ENCODE measurements at places on chromosomes 1 and 21.

DNA sequence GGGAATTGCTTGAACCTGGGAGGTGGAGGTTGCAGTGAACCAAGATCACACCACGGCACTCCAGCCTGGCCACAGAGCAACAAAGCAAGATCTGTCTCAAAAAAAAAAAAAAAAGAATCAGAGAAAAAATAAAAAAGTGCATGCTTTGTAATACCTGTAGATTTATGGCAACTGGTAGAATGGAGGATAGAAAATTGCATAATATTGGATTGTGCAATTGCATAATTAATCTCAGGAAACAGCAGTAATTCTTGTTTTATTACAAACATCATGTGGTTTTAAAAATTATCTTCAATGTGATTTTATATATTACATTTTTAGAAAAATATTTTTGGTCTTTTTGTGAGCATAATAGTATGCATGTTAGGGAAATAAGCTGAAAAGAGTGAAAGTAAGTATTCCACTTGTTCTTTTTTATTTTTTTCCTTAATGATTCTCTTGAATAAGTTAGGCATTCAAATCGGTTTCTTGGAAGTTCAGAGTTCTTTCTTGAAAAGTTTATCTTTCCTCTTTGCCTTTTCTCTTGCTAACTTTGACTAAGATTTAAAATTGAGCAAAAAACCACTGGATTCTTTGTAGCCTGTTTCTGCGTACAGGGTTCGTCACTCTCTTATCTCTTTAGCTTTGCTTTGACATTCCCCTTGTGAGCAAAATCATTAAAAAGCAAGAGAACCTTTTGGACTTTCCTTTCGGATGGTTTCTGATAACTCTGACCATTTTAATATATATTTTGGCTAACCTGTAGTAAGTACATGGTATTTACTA lies 127.5 kb upstream of the ADAMTS5 start:
- no peak for DNase-seq

DNA sequence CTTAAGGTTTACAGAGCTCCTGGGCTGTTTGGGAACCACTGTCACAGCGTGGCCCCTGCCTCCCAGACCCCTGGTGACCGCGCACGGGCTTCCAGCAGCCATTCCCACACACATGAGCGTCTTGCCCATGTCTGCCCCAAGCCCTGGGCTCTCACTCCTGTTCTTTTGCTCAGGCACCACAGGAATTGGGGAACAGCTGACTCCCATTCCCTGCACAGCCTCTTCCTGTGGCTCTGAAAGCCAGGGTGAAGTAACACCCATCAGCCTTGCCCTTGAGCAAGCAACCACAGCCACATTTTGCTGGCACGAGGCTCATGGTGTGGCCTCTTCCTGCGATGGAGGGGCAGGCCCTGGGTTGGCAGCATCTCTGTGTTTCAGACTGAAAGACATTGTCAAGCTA lies 14.3 kb upstream of the GPR157 start:
- no peak for DNase-seq

DNA sequence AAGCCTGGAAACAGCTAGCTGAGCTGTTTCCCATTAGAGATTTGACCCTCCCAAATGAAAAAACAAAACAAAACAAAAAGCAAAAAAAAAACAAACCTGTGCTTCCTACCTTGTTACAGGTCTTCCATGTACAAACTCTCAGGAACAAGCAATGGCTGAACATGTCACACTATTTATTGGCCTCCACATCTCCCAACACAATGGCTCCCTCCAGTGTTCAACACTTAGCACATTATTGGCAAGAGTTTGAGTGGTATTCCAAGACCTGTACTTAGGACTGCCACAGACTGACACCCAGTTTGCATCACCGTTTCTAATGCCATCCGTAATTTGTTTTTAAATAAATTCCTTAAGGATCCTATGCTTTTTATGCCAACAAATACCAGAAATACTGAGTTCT lies 195.0 kb upstream of the OLFM3 start:
- DNase-seq = no peak

DNA sequence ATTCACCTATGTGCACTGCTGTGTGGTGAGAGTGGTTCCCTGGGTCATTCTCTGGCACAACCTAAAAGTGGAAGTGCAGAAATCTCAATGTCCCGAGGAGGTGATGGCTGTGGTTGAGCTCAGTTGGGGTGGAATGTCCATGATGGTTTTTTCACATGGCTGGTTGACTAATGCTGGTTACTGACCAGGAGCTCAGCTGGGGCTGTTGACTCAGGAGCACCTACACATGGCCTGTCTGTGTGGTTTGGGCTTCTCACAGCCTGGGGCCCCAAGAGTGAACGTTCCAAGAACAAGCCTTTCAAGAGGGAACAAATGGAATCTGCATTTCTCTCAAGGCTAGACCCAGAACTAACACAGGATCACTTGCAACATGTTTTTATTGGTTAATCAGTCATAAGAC lies 6.4 kb upstream of the KANK4 start:
- no peak for DNase-seq

GRCh38 chr1:103541431-103541830 lies 15.9 kb downstream of the RNPC3 start:
- no peak for DNase-seq

- no peak for DNase-seq
Observed at GRCh38 chr1:211788626-211789025, 41.9 kb downstream of the LPGAT1 start.

DNA sequence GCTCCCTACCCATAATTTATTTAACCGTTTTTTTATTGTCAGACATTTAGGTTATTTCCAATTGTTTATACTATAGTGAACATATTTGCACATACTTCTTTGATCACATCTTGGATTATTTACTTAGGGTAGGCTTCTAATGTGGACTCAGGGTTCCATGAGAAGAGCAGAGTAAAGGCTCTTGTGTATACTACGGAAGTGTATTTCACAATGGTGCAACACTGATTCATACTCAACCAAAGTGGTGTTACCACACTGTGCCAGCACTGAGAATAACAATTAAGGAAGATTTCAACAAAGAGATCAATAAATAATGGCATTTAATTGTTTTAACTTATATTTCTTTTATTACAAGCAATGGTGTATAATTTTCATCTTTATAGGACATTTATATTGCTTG lies 251.2 kb downstream of the ZNF326 start:
- DNase-seq = no peak

DNA sequence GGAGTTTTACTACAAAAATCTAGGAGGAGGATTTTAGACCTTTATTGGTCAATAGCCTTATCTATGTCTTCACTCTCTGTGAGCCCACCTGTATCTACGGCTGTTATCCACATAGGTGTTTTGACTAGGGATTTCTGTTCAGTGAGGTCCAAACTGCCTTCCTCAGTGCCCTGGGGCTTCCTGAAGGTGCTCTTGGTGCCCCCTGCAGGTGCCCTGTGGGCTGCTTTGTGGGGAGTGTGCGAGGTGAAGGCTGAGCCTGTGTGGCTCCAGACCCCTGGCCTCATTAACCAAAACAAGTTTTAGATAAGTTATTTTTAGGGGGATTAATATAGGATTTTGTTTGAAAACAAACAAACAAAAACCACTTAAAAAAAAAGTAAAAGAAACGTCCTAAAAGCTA lies 122.5 kb downstream of the KIF26B start:
- DNase-seq = no peak

- no peak for DNase-seq
Observed at GRCh38 chr1:110308247-110308646, 30.9 kb upstream of the RBM15 start.

Measured in central memory CD8-positive, alpha-beta T cell (primary cell).